Kidney tubule cell (primary cell): ENCODE measurements at places on chromosomes 7 and 10.

- no peak for DNase-seq
Measured at GRCh38 chr7:106723398-106723797, 62.4 kb upstream of the CCDC71L start.

GRCh38 chr7:130292682-130293257 lies at the start of gene CPA4:
Gene CPA4, plus strand, starts transcription at chr7:130293161. Its CDS starts 20 bp downstream, at chr7:130293181.
- DNase-seq: peak; percentile 97

DNA sequence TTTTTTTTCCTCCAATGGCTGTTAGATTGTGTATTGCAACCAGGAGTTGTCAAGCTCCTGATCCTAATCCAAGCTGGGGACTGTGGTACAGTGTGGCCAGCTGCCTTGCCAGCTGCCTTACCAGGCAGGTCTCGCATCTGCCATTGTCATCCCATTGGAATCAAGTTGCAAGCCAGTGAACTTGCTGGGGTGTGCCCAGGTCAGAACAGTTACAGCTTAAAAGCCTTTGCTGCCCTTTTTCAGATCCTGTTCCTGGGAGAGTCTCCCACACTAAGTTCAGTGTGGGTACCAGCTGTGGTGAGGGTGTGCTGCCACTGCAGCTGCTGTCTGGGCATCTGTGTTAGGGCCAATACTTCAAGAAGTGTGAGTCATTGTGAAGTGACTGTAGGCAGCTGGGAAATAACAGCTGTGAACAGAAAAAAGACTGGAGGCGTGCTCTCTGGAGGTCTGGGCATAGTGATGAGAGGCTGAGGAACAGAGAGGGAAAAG lies 72.8 kb downstream of the CCNY start:
- DNase-seq: peak; percentile 76

DNA sequence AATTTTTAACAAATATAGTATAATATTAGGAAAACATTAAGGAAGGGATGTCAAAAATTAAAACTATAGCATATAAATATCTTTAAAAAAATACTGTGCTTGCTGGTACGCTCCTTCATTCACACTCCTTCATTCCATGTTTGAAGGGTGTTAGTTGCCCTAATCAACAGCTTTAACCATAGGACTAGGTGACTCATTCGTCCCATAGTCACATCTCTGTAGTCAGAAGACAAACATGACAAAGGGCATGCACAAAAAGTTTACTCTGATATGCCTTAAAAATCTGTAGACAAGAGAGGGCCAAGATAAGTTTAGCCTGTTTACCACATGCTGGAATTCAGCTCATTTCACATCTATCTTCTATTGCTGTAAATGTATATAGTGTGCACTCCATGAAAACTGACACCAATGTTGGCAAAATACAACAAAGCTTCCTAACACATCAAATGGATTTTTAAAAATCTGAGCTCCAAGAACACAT lies 646 bp downstream of the FAM13C start:
- peak; percentile 34 for DNase-seq

GRCh38 chr10:61643316-61643751 lies 19.4 kb upstream of the CABCOCO1 start:
- DNase-seq: peak; percentile 29

- DNase-seq: no peak
Measured at GRCh38 chr10:97270523-97271154, 21.8 kb downstream of the ARHGAP19 start.

- DNase-seq: no peak
Measured at GRCh38 chr10:10193848-10194247, 823.8 kb upstream of the CELF2 start.

DNA sequence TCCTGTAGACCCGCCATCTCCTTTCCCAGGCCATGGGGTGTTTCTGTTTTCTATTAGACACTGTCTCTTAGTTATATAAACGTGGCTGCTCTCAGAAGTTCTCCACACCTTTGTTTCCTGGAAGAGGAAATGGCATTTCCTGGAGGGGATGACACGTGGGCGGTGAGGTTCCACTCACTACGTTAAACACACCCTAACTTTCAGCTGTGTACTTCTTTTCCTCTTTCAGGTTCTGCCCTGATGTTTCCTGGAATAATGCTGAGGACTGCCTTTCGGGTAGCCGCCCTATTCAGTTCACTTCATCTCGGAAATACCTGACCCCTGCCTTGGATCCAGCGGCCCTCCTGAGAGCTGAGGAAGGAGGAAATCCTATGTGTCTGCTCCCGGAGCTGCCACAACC lies 3.4 kb upstream of the PRKCQ start:
- no peak for DNase-seq

GRCh38 chr7:81534446-81534845 lies 235.4 kb downstream of the HGF start:
- DNase-seq: peak; percentile 39

- DNase-seq: no peak
Measured at GRCh38 chr7:24172856-24173255, 111.1 kb upstream of the NPY start.

GRCh38 chr10:23325132-23325531 lies 19.5 kb downstream of the C10orf67 start:
- no peak for DNase-seq

DNA sequence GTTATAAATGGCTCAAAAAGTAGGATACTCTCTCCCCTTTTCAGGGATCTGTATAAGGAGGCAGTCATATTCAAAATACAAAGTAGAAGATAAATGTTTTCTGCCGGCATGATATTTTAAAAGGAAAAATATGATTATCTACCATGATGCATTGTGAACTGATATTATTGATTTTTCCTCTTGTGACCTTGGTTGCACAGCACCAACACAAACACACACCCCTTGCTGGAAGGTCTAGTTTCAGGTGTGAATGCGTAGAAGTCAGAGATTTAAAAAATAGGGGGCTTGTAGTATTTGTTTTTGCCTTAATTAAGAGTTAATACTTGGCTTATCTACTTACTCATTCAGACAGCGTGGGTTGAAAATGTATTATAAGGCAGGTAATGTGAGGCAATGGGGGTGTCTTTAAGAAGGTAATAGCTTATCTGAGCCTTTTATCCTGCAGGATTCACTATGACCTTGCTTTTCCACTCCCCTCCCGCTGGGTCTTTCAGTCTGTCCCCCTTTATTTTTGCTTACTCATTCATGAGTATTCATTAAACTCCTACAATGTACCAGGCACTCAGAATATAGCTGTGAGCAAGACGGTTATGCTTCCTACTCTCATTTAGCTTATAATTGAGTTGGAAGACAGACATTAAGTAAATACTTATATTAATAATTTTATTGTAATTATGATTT lies 390.6 kb downstream of the SDK1 start:
- no peak for DNase-seq

GRCh38 chr7:130945411-130945811 lies 211.4 kb upstream of the KLF14 start:
- no peak for DNase-seq

- DNase-seq: no peak
Measured at GRCh38 chr10:70597856-70598815, 4.4 kb downstream of the PRF1 start.

GRCh38 chr10:71868192-71868697 lies 17.2 kb upstream of the PSAP start:
- peak; percentile 93 for DNase-seq

- peak; percentile 24 for DNase-seq
Measured at GRCh38 chr10:131891196-131891928, 9.4 kb upstream of the PPP2R2D start.

GRCh38 chr10:74925291-74925690 lies 98.9 kb downstream of the KAT6B start:
- no peak for DNase-seq

DNA sequence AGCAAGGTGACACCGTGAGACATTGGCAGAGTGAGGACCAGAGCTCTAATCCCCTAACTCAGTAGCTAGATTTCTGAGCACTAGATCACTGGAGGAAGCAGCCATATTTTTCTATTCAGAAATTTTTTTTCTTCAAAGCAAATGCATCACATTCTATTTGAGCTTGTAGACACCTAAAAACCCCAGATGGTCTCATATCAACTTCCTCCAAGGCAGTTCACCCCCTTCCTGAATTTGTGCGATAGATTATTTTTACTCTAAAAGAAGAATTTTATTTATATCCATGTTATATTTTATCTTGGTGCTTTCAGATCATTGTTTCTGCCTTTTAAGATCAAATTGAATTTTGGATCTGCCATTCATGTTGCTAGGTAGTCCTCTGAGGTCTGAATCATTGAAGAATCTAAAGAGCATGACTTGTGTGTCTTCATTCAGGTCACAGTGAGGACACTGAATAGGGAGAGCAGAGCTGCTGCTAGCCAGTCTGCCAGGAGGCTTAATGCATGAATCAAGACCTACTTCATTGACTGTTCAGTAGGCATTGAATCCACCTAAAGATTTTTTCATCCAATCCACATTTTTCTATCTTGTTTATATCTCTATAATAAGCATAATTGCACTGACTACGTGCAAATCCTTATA lies 92.9 kb upstream of the LRRTM3 start:
- DNase-seq: peak; percentile 57

GRCh38 chr7:50697748-50698147 lies 84.9 kb downstream of the GRB10 start:
- no peak for DNase-seq

GRCh38 chr7:1169409-1170368 lies 9.7 kb upstream of the ZFAND2A start:
- DNase-seq: peak; percentile 63

DNA sequence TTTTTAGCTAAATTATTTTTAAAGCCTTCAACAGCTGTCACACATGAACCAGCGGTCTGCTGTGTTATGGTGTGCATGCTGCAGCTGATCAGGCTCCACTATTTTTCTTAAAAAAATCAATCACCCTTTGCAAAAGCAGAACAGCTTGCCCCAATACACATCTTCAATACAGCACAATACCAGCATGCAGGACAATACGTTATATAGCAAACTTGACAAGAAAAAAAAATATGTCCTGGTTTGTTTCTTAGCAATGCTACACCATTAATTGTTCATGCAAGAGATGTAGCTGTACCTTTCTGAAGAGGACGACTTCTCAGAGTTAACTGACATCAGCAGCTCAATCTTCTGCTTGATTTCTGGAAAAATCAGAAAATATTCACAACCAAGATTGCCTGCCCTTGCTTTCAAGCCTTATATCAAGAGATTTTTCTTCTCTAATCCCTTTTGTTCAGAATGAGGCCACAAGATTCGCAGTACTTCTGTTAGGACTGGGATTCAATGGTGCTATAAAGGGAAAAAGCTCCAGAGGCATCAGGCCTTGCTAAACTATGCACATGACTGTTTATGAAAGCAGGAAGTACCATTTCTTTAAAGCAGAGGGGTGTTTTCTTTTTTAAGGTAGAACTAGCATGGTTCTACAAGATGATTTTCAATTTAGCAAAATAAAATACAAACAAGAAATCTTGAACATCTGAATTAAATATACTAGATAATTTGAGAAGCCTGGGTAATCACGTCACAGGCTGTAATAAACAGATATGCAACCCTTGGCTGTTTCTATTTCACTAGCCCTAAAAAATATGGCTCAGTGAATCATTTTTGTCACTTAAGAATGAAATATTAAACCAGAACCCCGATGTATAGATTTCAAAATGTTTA lies 120.0 kb downstream of the SRPK2 start:
- DNase-seq: peak; percentile 54

DNA sequence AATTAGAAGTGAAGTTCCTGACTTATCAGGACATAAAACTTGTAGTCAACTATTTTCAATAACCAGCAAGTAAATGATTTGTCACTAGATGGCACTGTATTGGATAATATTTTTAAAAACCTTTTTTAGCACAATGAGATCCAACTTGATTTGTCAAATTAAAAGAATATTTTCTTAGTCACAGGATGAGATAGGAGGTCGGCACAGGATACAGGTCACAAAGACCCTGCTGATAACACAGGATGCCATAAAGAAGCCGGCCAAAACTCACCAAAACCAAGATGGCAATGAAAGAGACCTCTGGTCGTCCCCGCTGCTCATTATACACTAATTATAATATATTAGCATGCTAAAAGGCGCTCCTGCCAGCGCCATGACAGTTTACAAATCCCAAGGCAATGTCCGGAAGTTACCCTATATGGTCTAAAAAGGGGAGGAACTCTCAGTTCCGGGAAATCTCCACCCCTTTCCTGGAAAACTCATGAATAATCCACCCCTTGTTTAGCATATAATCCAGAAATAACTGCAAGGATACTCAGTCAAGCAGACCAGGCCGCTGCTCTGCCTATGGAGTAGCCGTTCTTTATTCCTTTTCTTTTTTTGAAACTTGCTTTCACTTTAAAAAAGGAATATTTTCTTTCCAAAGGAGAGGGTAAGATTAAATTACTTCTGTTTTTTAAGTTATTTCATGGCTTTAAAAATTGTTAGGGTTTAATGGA lies 255.7 kb upstream of the MKLN1 start:
- DNase-seq: peak; percentile 20

- no peak for DNase-seq
Measured at GRCh38 chr10:27145937-27146336, 8.2 kb downstream of the YME1L1 start.

GRCh38 chr10:71750124-71750841 lies 23.0 kb downstream of the VSIR start:
- no peak for DNase-seq

DNA sequence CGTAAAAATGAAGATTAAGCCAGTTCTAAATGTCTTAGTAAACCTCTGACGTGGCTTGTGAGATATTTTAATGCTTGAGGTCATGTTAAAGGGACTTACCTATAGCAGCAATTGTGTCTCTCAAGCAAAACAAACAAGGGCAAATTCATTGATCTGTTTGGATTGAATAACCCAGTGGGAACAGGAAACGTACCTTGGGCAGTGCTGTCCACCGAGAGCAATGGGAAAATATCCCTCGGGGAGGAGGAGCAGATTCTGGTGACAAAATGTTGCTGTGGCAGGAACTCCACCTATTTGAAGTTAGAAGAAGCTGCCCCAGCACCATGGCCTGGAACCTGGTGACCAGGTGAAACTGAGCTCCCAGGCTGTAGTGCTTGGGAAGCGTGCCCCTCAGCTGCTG lies 107.1 kb upstream of the FZD8 start:
- no peak for DNase-seq

- DNase-seq: peak; percentile 50
Measured at GRCh38 chr10:112115781-112116385, 67.7 kb downstream of the GPAM start.

GRCh38 chr10:76257816-76258215 lies 826.4 kb downstream of the LRMDA start:
- DNase-seq: peak; percentile 86

- no peak for DNase-seq
Measured at GRCh38 chr10:17134737-17135260, 5.2 kb upstream of the CUBN start.

GRCh38 chr7:25754751-25755150 lies 397.2 kb upstream of the NFE2L3 start:
- no peak for DNase-seq

- peak; percentile 84 for DNase-seq
Measured at GRCh38 chr10:31034098-31034909, 2.6 kb upstream of the ZNF438 start.

GRCh38 chr10:13920031-13920430 lies 333.3 kb downstream of the PRPF18 start:
- no peak for DNase-seq

GRCh38 chr7:43621729-43622448 lies 39.0 kb downstream of the STK17A start:
- no peak for DNase-seq

- peak; percentile 13 for DNase-seq
Measured at GRCh38 chr10:124185084-124185483, 91.7 kb upstream of the CHST15 start.

GRCh38 chr7:6160191-6160623 lies 112.2 kb downstream of the CYTH3 start:
- peak; percentile 23 for DNase-seq
